ENCODE measurements at places on chromosomes 6 and 20.

DNA sequence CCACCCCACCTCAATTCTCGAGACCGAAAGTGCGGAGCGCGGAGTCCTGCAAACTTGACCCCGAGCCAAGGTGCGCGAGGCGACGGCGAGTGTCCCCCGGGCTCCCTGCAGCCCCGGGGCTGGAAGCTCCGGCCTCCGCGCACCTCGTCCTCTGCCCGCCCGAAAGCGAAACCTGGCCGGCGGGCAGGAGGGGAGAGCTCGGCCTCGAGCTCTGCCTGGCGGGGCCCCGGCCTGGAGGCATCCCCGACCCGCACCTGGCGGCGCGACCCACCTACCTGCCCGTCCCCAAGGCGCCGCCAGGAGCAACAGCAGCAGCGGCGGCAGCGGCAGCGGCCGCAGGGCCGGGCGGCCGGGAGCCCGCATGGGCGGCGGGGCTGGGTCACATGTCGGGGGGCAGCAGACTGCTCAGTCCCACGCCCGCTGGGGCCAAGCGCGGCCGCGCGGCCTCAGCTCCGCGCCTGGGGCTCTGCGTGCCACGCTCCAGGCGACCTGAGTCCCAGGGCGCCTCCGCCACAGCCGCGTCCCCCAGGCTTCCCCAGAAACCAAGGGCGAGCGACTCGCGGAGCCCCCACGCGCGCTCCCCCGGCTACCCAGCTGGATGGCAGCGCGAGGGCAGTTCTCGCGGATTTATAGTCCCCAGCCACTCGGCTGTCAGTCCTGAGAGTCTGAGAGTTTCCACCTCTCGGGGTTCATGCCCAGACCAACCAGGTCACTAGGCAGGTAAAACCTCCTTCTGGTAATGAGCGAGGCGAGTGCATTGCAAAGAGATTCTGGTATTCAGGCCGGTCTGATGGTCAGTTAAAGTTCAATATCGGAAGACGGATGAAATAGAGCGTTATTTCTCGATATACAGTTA lies at the start of gene IL20RA:
Gene IL20RA, minus strand, starts transcription at position 600 of the 856 bp plus-strand sequence. Its CDS starts 237 bp downstream, at position 363.
- DNase-seq, result peak; percentile 32

DNA sequence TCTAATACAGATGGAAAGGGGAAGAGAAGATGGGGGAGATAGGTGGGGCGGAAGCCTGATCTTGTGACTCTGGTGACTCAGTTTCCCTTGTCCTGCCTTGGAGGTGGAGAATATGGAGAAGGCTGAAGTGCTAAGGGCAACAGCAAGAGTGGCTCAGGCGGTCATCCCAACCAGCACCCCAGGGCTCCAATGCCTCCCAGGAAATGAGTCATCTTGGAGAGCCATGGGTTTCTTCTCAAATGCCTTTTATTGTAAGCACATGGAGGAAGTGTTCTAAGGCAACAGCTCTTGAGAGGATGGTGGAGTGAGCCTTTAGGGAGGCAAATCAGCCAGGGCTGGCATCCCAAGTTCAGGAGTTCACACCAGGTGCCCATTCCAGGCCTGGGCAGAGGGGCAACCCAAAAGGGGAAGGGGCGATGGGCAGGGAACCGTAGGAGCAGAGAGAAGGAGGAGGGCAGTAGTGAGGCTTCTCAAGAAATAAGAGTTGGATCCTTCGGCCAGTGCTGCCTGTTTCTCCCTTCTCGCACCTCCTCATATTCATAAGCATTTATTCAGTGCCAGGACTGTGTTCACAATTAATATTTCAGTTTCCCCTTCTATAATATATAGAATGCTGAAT lies 13.2 kb upstream of the AHCY start:
- DNase-seq, result peak; percentile 88

DNA sequence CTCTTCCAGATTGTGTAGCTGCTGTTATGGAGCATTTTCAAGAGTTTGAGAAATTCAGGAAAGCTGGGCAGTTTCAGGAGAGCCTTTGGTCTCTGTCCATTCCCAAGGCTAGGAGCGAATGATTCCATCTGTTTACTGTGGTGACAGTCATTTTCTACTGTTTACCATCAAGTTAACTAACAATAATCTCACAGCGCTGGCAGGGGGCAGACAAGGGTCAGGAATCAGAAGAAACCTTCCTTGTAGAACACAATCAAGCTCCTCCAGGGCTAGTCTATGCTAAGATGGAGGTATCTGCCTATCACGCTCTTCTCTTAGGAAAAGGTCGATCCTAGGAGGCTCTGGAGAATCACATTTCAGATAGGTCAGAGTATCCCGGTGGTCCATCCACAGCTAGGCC lies 293.9 kb downstream of the KIF16B start:
- peak; percentile 5 for DNase-seq

- DNase-seq, result no peak
Observed at GRCh38 chr20:43165611-43166010, 24.1 kb downstream of the PTPRT start.

- DNase-seq, result peak; percentile 64
Observed at GRCh38 chr6:110590821-110591351, 114.5 kb upstream of the SLC22A16 start.
